ENCODE measurements at places on chromosomes 12 and 14. TPM values are rescaled to one million over a fixed set of nuclear protein-coding genes. Genes with fewer than 3 reads are reported as not detected.

- DNase-seq: no peak
Observed at GRCh38 chr12:3630111-3630510, 122.8 kb downstream of the CRACR2A start.

GRCh38 chr12:52358575-52359350 lies 8.5 kb downstream of the KRT85 start:
- DNase-seq: no peak

- DNase-seq: peak; percentile 17
Observed at GRCh38 chr14:97634751-97635150, 837.6 kb downstream of the VRK1 start.

GRCh38 chr12:111057701-111058425 lies 137.5 kb upstream of the MYL2 start:
- DNase-seq: no peak

The NID2 gene
- total RNA-seq: 5.3 TPM

The EMP1 gene
- 29.2 TPM for total RNA-seq

DNA sequence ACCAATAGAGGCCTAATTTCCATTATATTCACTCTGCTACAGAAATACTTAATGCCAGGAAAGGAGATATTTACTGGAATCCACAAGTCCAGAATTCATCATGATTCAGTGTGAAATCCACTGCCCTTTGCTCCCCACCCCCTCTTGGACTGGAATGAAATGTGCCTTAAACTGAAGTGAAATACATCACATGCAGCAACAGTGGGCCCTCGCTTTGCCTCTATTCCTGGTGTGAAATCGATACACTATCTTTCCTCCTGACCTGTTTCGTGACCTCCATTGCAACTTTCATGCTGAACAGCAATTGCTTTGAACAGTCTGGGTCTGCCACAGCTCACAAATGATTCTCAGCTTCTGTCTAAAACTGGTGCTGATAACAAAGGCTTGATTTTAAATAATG lies 100.6 kb downstream of the NPAS3 start:
- no peak for DNase-seq

The CABP1 gene
- total RNA-seq: 2.4 TPM
